Right ventricle myocardium inferior (tissue), 1 donor: ENCODE measurements at places on chromosomes 11 and 22.

DNA sequence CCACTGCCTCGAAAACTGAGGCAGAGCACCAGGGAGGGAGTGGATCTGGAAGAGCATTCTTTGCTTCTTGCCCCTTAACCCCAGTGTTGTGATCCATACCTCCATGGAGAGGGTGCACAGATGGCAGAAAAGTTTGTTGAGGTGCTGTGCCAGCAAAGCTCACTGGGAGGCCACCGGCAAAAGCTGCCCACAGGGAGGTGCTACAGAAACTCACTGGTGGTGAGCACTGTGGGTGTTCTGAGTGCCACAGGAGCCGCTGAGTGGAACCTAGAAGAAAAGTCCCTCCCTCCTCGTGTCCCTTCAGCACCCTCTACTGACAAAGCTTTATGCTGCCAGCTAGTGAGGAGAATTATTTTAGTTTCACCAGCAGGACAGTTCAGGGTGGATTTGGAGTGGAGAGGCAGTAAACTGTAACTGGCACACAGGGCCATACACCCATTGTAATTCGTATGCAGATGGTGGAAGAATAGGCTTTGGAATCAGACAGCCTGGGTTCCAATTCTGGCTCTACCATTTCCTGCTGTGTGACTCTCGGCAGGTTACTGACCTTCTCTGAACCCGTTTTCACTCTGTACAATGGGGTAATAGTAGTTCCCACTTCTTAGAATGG lies 84.6 kb downstream of the SWAP70 start:
- no peak for DNase-seq

- no peak for DNase-seq
These were observed 9.4 kb downstream of the DRAP1 start for GRCh38 chr11:65928667-65929066.

- DNase-seq = no peak
These were observed 28.1 kb downstream of the GNB1L start for GRCh38 chr22:19826619-19826950.

DNA sequence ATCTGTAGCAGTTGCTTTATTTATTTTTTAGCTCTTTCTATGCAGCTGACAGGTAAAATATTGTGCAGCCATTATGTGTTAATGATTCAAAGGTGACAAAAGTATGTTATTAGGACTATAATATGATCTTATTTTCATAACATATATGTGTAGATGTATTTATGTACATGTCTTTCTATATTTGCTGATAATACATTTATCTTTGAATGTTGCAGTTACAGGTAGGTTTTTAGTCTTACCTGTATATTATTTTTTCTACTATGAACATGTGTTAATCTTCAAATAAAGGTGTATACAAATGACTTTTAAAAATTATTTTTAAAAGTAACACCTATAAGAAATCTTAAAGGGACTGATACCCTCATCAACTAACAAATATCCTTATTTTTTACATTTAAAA lies 33.6 kb downstream of the FAR1 start:
- no peak for DNase-seq

DNA sequence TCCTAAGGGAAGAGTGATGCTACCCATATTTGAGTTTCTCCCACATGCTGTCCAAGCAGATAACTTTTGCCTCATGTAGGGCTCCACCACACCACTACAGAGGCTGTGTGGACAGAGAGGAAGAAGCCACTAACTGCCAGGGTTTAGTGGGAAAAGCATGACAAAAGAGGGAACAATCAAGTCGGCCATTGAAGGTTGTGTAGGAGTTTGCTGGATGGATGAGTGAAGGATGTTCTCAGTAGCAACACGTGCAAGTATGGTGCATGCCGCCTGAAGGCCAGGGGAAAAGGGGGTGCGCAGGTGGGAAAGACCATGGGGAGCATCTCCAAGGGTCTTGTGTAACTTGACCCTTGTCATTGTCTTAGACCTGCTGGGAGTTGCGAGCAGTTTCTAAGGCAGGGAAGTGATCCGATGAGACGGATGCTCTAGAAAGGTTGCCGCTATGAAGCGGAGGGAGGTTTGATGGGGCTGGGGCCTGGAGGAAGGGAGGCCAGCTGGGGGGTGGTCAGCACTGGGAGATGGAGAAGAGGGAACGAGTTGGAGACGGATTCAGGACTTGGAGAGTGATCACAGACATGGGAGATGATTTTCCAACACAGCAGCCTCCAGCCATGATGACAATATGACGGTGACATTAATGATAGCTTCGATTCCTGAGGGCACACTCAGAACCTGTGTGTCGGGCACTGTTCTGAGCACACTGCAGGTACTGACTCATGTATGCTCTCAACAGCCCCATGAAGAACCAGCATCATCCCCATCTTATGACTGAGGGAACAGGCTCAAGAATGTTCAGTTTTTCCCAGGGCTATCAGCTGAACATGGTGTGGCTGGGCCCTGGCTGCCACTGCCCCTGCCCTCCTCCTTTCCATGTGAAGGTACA lies 53.7 kb downstream of the CD6 start:
- no peak for DNase-seq

- no peak for DNase-seq
These were observed 65.9 kb upstream of the PICALM start for GRCh38 chr11:86134580-86135318.

DNA sequence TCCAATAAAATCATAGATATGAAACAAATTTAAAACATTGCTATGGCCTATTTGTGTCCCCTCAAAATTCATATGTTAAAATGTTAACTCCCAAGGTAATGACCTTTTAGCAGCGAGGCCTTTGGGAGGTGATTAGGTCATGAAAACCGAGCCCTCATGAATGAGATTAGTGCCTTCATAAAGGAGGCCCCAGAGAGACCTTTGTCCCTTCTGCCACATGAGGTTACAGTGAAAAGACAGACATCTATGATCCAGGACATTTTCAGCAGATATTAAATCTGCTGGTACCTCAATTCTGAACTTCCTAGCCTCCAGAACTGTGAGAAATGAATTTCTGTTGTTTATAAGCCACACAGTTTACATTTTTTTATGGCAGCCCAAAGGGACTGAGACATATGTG lies 171.7 kb downstream of the MPPED1 start:
- no peak for DNase-seq

DNA sequence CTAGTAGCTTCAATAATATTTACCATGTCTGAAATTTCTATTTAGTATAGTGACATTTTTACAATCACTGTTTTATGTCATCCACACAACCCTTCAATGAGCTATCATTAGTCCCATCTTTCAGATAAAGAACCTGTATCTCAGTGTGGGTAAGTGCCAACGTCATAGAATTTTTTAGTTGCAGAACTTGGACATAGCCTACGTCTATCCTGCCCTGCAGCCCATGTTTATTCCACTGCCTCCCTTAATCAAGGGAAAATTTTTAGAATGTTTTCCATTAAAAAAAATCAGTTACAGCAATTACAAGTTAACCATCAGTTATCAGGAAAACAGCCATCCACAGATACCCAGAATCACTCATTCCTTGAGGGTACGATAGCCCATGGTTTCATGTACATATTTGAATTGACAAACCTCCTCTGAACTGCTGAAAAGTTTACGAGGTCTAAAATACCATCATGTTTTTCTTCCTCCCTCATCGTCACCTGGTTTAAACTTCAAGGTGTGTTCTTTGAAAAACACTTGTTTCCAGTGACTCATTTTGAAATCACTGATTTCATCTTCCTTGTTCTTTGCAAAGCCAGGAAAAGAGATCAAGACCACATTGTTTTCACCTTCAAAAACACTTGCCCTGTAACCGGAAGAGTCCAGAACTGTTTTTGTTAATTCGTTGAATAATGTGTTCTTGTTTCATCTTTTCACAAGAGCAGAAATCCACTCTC lies 100.9 kb downstream of the FAM76B start:
- DNase-seq = no peak

DNA sequence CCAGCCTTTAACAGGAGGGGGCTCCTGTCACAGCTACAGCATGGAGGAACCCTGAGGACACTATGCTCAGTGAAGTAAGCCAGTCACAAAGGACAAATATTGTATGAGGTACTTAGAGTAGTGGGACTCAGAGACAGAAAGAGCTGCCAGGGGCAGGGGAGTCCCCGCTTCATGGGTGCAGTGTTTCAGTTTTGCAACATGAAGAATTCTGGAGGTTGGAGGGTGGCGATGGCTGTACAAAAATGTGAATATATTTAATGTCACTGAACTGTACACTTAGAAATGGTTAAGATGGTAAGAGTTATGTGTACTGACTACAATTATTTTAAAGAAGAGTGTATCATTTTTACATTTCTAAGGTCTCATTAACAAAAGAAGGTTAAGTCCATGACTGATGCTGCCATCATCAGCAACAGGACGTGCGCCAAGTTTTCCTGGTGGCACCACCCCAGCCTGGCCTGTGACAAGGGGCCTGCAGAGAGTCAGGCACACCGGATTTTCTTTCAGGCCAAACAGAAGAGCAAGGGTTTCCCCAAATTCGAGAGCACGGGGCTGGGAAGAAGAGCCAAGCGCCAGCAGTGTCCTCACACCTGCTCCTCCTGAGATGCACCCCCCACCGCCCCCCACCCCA lies 22.1 kb downstream of the YPEL1 start:
- DNase-seq = no peak

DNA sequence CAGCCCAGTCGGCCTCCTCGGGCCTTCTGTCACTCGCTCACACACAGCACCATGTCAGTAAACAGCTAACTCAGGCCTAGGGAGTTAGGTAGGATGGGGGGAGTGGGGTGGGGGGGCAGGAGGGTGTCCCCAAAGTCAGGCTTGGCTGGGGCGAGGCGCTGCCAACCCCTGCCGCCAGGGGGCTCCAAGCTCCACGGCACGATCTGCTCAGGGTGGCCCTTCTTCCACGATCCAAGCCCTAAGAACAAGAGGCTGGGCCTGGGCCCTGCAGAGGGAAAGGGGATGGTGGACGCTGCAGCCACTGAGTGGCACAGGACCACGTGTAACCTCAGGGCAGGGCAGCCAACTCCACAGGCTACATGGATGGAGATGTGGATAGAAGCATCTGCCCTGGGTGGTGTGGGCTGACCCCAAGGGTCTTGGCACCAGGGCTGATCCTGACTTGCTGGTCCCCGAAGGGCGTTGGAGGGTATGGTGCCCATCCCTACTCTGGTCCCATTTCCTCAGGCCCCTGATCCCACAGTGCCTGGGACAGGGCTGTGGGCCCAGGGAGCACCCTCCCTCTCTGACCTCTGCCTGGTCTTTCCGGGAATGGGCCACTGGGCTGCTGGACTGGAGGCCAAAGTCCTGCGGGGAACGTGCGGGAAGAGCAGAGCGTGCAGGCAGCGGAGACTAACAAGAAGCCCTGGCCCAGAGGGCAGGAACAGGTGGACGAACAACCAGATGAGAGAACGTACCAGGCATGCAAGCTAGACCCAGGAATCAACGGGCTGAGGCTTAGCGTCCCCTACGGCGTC lies 29.1 kb upstream of the TXNRD2 start:
- DNase-seq = peak; percentile 83

- no peak for DNase-seq
These were observed 15.8 kb downstream of the CDKN1C start for GRCh38 chr11:2869561-2870427.

- DNase-seq = no peak
These were observed 385.5 kb downstream of the CTTN start for GRCh38 chr11:70783821-70784220.

GRCh38 chr11:111629499-111629898 lies 27.2 kb downstream of the SIK2 start:
- DNase-seq = no peak

DNA sequence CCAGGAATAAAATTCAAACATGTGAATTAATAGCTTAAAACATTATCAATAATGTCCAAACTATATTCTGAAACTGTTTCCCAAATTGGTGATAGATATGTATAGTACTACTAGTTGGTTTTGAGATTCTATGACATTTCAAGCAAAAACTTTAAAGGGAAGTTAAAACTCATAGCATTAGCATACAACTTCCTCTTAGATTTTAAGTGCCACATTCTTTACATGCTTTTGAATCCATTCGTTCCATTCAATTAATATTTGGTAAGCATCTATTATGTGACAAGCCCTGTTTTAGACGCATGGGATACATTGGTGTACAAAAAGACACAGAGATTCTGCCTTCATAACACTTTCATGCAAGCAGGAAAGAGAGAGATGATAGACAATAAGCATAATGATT lies 8.9 kb downstream of the PATL1 start:
- DNase-seq = no peak

DNA sequence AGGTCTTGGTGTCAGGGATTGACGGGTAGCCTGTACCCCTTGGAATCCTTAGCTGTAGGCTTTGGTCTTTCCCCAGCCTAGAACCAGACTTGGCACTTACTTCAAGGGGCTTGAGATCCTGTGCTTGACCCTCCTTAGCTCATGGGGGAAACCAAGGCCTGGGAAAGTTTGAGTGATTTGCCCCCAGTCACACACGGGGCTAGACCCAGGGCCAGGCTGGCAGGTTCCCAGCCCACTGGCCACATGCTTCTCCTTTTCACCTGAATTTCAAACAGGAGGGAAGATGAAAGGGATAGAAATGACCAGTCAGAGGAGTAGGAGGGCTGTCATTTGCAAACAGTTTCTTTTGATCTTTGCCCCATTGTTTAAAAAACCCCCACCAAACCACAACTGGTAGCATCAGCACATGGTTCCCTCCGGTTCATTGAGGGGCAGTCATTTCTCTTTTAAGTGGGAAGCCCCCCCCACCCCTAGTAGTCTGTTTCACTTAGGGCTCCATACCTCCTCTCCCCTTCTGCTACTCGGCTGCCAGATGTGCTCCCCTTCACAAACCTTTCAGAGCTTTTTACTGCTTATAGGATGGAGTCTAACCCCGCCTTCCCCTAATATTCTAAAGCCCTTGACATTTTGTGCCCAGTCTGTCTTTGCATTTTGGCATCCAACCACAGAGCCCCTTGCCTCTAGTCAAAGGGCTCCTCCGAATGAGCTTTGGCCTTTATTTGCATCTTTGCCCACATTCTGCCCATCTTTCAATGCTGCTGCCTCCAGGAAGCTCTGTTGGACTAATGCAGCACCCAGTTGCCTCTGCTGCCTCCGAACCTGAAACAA lies 37.6 kb downstream of the ZNRF3 start:
- DNase-seq = no peak

- no peak for DNase-seq
These were observed 2.2 kb upstream of the P2RX6 start for GRCh38 chr22:21012446-21013407.

DNA sequence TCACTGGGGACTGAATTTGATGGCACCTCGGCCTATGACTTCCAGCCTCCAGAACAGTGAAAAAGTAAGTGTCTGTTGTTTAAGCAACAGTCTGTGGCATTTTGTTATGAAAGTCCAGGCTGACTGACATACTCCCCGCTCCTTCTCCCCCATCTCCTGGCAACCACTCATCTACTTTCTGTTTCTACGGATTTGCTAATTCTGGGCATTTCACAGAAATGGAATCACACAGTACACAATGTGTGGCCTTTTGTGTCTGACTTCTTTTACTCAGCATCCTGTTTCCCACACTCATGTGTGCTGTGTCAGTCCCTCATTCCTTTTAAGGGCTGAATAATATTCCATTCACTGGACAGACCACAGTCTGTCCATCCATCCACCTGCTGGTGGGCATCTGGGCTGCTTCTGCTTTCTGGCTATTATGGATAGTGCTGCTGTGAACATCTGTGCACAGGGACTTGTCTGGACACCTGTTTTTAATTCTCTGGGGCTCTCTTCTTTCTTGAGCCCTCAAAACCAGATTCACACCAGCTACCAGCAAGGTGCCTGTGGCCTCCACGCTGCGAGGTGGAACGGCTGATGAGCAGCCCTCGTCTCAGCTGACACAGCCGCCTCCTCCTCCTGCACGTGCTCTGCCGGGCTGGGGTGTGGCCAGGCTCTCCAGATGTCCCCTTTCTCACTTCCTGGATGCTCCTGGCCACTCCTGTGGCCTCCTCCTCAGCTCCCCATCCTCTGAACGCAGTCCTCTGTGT lies 333.1 kb downstream of the CTTN start:
- no peak for DNase-seq

- no peak for DNase-seq
These were observed 157.9 kb upstream of the CARD18 start for GRCh38 chr11:105297463-105297862.
